Iris pigment epithelial cell (primary cell): ENCODE measurements at places on chromosomes 7 and 10.

DNA sequence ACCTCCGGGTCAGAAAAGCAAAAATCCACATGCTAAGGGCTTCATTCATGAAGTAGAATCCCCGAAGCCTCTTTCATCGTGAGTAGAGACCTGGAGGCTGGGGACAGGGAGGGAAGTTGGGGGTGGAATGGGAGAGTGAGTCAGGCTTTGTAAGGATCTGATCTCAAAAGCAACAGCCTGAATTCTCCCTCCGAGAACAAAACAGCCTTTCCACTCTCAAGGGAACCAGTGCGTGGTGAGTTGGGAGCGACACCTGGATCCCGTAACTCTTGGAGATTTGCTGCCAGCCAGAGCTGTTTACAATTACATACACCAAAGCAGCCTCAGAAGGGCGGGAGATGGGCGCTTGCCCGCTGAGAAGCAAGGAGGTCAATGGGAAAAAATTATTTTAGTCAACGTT, 10.8 kb downstream of the AFAP1L2 start:
- DNase-seq: no peak

DNA sequence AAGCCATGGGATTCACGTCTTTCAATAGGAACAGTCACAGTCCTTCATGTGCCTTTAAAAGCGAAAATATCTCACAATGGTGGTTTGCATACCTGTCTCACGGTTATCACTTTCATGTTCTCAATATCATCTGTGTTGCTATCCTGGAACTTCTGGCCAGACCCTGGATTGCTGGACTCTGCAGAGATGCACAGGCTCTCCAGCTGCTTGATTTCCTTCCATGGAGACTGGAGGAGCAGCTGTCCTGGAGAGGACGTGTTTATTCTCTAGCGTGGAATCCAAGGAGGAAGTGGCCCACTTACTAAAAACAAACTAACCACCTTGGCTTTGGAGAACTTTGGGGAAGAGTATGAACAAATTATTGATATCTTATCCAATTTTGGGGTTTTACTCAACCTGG, 16.5 kb downstream of the BTBD16 start:
- DNase-seq: no peak

- DNase-seq: no peak
Observed at GRCh38 chr7:41047211-41047610, 655.7 kb downstream of the INHBA start.

DNA sequence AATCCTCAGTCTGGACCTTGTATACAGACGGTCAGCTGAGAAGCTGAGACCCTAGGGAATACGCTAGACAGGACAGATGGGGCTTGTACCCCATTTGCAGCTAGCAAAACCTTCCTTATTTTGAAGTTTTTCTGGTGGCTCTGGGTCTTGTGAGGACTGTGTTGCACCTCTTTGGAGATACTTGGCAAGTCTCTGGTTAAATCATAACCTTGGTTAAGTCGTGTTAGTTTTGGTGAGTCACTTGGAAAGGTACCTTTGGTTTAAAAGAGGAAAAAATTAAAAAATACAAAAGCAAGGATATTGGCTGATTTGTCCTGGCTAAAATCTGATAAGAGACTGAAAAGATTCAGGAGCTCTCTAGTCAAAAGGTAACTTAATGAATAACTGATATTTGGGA, 140.6 kb downstream of the COBL start:
- DNase-seq: no peak

DNA sequence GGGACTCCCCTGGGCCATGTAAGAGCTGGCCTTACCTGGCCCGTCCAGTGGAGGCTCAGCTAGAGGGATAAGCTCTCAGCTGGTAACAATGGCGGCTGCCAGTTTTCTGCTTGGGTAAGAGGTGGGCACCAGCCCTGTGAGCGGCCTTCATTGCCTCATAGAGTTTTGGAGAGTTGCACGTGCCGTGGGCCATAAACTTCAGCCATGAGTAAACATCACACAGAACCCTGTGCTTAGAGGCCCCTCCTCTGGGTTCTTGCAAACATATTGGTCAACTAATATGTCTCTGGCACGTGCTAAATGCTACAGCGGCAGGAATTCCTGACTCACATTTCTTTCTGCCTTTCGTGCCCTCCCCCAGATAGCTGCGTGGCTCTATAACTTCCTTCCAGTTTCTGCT, 103.9 kb upstream of the LEP start:
- peak; percentile 22 for DNase-seq

DNA sequence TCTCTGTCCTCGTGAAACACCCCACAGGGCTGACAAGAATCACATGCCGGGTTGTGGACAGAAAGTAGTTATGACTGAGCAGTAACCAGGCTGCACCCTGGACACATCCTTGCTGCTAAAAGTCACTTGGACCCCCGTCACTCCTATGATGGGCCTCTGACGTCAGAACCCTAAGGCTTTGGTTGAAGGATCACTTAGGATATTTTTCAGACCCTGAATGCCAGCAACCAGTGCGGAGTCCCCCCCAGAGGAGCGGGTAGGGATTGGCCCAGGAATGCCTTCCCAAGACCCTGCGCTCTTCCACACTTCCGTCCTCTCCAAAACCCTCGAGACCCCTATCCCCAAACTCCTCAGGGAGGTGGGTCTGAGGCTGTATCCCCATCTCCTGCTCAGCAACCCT, 52.1 kb downstream of the CFAP46 start:
- DNase-seq: no peak

GRCh38 chr10:32077896-32078485, 21.8 kb upstream of the KIF5B start:
- DNase-seq: peak; percentile 49

- no peak for DNase-seq
Observed at GRCh38 chr7:2259480-2259879, 17.5 kb downstream of the NUDT1 start.

DNA sequence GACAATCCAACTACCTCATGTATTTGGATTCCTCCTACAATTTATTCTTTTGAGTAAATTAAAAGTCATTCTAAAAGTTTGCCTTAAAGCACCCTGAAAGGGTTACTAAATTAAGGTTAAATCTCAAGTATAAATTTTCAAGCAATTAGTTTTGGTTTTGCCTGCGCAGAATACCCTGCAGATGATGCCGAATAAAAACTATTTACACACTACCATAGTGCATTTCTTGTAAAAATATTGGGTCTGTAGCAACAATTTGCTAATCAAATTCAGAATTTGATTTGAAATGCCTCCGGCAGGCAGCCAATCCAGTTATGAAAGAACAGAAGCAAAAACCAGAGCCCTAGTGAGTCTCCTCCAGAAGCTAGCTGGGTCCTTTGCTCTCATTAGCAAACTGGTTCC, 122.2 kb downstream of the TWIST1 start:
- peak; percentile 37 for DNase-seq

GRCh38 chr10:60312818-60313588, 76.7 kb downstream of the ANK3 start:
- DNase-seq: peak; percentile 72

GRCh38 chr7:119395024-119395423, 878.0 kb upstream of the KCND2 start:
- no peak for DNase-seq

- no peak for DNase-seq
Observed at GRCh38 chr10:105042906-105043552, 401.9 kb downstream of the SORCS3 start.

GRCh38 chr7:90007001-90007654, 147.1 kb upstream of the STEAP1 start:
- DNase-seq: no peak

DNA sequence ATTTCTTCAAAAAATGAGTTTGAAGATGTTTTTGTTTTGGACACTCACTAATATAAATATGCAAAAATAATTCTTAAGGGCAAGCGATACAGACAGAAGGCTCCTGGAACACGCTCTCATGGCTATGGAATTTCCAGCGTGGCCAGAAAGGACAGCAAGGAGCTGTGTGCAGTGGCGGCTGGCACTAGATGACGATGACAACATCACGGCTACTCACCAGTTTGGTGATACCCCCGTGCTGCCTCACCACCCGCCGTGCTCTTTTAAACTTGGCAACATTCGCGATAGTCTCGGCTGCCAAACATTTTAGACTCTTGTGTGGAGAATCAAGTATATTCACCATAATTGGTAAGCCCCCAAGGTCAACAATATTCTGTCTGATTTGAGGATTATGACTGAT, 54.9 kb downstream of the ODAD2 start:
- DNase-seq: no peak

GRCh38 chr10:77228559-77228958, 409.0 kb downstream of the KCNMA1 start:
- DNase-seq: no peak

DNA sequence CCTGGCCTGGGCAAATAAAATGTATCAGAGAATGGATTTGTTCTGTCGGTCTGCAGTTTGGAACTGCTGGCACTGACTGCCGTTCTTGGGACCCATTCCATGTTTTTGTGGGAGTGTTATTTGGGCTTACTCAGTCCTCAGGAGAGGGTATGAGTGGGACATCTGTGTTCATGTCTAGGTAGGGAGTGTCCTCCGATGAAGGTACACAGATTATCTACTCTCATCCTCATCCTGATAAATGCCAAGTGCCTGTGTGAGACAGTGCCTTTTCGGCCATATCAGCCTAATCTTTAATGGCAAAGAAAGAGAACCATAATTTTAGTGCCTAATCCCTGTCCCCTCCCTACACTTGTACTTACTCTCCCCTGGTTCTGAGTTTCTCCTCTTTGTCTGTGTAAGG, 409.4 kb downstream of the REEP3 start:
- no peak for DNase-seq

DNA sequence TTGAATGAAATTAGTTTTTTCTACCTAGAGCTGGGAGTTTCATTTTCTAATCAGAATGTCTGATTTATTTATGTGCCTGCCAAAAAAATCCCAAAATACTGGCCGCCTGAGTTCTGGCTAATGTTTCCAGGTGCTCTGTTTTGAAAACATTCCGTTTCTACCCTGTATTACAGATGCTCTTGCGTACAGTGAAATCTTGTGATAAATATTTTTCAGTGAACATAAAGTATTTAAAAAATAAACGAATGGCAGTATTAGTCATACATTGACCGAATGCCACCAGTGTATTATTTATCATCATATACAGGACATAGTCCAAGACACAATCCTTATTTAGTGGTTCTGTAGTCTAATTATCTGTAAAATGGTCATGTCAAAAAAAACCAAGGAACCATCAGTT, 102.8 kb downstream of the KAT6B start:
- DNase-seq: peak; percentile 73

- no peak for DNase-seq
Observed at GRCh38 chr7:99594948-99595745, 2.9 kb upstream of the TMEM225B start.

DNA sequence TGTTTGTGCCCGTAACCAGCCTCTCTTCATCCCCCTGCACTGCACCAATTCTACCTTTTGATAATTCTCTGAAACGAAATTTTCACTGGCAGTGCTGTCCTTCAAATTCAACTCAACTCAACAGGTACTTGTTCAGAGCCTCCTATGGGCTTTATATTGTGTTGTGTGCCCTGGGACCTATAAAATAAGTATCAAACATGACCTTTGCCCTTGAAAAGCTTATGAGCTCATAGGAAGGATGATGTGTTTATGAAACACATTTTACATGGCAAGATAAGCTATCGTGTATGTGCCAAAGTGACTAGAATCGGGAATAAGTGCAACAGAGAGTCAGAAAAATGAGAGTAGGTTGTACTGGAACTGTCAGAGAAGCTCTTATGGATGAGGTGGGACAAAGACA, 923.5 kb downstream of the LRMDA start:
- DNase-seq: no peak

DNA sequence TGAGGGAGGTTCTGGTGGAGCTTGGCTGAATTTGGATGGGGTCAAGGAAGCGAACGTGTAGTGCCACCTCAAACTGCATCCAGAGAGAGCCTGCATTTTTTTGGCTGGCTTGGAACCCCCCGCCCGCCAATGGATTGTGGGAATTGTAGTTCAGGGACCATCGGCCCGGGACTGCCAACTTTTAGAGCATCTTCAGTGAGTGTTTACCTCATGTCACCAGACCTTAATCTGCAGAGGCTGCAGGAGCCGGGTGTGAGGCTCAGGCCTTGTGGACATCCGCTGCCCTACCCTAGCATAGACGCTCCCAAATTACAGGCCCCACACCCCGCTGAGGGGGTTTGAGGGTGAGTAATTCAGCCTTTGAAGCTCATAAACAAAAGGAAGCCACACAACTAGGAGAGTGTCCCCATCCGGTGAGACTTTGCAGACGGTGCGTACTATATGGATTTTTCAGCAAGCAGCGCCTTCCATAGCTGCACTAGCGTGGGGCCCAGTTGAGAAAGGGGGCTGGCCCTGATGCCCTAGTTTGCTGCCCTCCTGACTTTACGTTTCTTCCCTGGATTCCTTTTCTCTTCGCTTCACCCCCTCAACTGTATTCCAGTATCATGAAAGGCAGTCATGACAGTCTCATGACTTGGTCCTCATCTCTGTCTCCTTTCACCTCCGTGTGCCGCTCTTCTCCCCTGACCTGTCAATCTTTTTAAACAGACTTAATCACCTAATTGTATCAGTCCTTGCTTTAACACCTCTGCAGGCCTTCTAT, 717 bp downstream of the CNPY4 start:
- DNase-seq: peak; percentile 51

- peak; percentile 65 for DNase-seq
Observed at GRCh38 chr10:126063353-126063791, 167.0 kb downstream of the FANK1 start.

- peak; percentile 45 for DNase-seq
Observed at GRCh38 chr7:27611059-27611458, 51.6 kb downstream of the HIBADH start.

DNA sequence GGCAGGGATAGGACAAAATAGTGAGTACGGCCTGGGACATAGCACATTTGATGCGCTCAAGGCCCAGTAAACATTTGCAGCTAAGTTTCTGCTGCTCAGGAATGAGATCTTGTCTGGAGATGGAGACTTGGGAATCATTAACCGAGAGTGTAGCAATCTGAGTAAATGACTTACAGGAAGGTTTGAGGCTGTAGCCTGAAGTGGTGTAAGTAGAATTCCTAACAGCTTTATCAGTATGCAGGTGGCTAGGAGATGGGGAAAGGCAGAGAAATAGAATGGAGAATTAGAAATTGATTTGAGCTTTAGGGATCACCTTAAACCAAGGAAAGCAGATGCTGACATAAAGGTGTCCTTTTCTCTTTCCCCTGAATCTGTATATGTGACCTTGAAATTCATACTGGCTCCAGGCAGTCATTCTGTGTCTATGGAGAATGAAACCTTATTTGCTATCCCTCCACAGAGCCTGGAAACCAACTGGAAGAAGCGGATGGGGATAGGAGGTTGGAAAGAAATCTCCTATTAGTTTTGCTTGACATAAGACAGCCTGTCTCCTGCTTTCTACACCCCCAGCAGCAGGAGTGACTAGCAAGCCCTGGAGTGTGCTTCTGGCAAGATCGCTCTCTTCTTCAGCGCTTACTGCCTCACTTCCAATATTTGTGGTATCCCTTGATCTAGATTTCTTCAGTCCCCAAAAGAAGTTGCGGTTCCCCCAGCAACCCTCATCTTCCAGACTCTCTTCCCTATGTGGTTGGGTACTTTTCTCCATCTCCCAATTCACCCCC, 6.4 kb upstream of the PON2 start:
- DNase-seq: no peak
